Naive thymus-derived CD8-positive, alpha-beta T cell (primary cell): ENCODE measurements at places on chromosomes 7 and 10.

DNA sequence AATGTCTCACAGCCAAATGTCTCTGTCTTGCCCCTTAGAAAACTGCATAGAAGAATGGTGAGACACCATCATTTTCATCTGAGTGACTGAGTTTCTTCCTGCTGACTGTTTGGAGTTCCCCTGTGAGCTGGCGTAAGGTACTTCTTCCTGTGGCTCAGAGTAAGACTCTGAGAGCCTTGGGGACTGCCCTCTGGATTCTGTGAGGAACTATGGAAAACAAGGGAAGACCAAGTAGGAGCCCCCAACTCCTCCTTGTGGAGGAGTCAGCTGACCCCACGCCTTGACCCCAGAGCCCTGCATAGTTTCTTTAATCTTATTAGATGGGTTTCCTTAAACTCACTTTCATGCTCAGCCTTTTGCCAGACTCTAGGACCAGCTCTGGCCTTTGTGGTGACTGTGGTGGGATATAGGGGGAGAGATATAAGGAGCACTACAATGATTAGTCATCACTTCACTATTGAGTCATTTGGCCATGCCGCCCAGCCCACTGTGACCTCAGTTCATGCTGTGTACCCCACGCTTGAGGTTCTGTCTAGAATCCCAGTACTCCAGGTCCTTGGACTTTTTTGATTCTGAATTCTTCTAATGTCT lies 51.8 kb upstream of the FAM133B start:
- no peak for DNase-seq

- DNase-seq = no peak
These were observed 136.7 kb downstream of the PDE1C start for GRCh38 chr7:31933481-31933880.

- DNase-seq = no peak
These were observed 6.1 kb upstream of the RELN start for GRCh38 chr7:103995554-103995953.

- no peak for DNase-seq
These were observed 297.8 kb upstream of the ZNF32 start for GRCh38 chr10:43946445-43946844.

- DNase-seq = no peak
These were observed 771.2 kb downstream of the NXPH1 start for GRCh38 chr7:9204571-9204970.

- DNase-seq = no peak
These were observed 52.3 kb upstream of the WAC start for GRCh38 chr10:28480628-28480965.

DNA sequence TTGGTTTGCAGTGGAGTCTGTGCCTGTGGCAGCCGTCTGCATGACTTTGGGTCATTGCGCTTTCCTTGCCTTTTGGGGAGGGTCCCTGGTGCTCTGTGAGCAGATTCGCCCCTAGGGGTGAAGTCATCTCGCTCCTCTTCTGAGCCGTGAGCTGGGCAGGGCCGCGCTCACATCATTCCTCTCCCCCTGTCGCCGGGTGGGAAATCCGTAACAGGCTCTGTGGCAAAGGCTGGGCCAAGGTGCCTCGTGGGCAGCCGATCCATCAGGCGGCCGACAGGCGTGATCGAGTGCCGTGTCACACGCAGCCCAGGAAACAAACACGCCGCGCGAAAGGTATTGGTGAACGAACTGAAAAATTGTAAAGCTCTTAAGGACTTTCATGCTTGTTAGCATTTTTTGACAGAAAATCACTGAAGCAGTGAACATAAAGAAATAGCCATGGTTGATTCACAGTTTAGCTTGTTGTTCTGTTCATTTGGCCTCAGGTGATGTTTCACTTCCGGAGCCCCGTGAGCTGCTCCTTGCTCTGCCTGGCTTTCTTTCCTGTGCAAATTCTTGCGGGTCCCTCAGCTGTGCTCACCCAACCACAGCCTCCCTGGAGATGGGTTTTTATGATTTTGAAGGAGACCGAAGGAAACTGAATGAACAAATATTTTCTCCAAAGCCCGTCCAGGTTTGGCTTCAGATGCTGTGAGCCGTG lies 122.1 kb downstream of the NKX6-2 start:
- DNase-seq = no peak

DNA sequence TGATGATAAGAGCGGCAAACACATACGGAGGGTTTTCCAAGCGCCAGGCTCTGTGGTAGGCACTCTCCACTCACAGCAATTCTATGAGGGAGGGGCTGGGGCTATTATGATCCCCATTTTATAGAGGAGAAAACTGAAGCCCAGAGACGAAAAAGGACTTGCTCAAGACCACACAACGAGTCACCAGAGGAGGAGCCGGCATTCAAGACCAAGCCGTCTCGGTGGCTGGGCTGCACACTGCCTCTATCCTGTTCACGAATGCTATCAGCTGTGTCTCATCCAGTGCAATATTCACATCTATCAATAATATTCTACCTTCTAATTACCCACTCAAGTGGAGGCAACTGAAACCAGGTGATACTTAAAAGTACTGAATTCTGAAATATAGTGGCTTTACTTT lies 67.8 kb upstream of the NMT2 start:
- no peak for DNase-seq
